Activated T-cell treated with anti-CD3 and anti-CD28 coated beads for 48 hours (primary cell): ENCODE measurements at places on chromosomes 7 and 10.

DNA sequence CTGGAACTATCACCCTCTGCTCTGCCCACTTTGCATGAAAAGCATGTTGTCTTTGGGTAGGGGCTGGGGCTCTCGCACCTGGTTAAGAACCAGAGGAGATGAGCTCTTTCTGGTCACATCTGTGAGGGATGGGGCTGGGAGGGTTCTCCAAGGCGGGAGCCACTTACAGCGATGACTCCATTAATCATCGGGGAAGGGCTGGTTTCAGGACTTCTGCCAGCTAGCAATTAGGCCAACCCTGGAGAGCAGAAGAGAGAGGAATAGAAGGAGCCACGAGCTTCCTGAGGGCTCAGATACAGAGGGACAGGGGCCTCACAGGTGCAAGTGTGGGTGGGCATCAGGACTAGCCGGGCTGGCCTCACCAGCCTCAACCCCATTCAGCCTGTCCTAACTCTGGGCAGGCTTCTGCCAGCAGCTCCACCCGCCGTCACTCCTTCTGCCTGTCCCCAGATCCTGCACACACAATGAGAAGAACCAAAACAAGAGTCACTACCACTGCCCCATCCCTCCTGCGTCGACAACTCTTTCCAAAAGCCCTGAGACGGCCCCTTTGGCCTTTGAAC is 8.4 kb downstream of the AQP1 start:
- DNase-seq: no peak

GRCh38 chr7:22896917-22897316 is 74.3 kb upstream of the TOMM7 start:
- no peak for DNase-seq

GRCh38 chr10:32454148-32454547 is 8.2 kb downstream of the CCDC7 start:
- no peak for DNase-seq

DNA sequence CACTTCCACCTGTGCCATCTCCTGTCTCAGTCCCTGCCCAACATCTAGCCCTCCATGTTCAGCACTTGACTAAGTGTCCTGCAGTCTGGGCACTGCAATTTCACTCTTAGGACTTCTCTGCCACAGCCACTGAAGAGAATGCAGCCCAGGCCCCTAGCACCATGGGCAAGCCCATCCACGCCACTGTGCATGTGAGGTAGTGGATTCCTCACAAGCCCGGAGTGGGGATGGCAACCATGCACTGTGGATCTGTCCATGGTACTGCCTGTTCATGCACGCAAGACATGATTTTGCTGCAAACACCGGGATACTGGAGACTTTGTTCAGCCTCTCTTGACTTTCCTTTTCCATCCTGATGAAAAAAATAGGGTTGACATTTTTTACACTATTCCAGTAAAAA is 12.3 kb downstream of the DDC start:
- no peak for DNase-seq

- DNase-seq: peak; percentile 31
Observed at GRCh38 chr10:21732067-21732772, 198.2 kb downstream of the MLLT10 start.

DNA sequence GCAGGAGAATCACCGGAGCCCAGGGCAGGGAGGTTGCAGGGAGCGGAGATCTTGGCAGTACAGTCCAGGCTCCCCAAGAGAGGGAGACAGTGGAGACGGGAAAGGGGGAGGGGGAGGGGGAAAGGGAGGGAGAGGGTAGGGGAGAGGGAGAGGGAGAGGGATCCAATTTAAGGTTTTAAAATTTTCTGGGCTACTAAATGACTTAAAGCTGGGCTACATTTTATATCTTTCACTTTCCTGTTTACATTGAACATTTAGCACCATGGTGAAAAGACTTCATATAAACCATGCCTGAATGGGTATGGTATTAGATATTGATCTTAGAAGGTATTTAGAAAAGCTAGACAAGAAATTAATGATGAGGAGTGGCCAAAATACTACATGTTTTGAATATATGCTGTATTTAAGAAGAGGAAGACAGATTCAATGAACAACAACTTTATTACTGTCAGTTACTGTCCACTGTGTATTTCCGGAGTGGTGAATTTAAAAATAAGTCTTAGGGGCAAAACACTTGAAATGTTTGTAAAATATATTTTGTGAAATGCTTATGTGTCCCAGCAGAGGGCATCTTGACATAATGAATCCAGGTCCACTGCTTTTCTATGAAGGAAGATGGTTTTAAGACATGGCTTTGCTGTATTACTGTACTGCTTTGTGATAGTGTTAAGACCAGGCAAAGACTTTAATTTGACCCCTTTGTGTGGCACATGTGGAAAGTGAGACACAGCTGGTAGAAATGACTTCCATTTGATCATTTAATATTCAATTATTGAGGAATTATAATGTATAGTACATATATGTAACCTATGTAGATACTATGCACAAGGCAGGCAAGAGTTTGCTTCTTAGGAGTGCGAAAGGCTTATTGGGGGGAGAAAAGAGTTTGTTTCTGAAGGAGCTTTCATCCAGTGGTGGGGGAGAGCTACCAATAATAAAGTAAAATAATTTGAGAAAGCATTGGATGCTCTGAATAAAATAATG is 52.8 kb downstream of the NRF1 start:
- no peak for DNase-seq

GRCh38 chr7:115297656-115298055 is 375.8 kb downstream of the MDFIC start:
- no peak for DNase-seq

GRCh38 chr10:130547368-130547767 is 411.2 kb downstream of the GLRX3 start:
- no peak for DNase-seq

GRCh38 chr10:101415884-101416283 is 61.9 kb downstream of the BTRC start:
- no peak for DNase-seq

- DNase-seq: no peak
Observed at GRCh38 chr7:99061001-99061776, 82.7 kb downstream of the SMURF1 start.

DNA sequence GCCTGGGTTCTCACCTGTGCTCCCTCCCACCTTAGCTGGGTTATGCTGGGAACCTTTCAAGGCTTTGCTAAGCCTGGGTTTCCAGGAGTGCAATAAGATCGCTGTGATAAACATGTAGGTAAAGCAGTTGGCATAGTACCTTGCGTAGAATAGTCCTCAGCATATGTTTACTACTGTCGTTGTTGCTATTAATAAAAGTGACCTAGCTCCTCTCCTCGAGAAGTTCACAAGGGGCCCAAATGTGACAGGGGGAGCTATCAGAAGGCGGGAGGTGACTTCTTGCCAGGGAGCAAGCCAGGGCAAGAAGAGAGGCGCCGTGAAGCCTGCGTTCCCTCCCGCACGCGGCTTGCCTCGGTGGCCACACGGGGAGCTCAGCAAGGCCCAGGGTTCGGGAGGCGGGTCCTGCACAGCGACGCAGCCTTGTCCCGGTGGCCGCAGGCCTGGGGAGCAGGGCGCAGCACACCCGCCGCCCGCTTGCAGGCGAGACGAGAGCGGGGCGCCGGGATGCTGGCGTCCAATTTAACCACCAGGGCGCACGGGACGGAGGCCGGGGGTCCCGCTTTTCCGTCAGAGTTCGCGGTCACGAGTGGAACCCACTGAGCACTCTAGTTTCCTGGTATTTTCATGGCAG is 106.2 kb downstream of the SNX10 start:
- peak; percentile 21 for DNase-seq

GRCh38 chr10:4390219-4390618 is 435.8 kb upstream of the AKR1E2 start:
- DNase-seq: no peak

GRCh38 chr10:131897297-131897899 is 3.4 kb upstream of the PPP2R2D start:
- no peak for DNase-seq

- DNase-seq: no peak
Observed at GRCh38 chr10:121036431-121036830, 185.3 kb downstream of the WDR11 start.

- DNase-seq: no peak
Observed at GRCh38 chr7:48301201-48301600, 129.9 kb downstream of the ABCA13 start.

DNA sequence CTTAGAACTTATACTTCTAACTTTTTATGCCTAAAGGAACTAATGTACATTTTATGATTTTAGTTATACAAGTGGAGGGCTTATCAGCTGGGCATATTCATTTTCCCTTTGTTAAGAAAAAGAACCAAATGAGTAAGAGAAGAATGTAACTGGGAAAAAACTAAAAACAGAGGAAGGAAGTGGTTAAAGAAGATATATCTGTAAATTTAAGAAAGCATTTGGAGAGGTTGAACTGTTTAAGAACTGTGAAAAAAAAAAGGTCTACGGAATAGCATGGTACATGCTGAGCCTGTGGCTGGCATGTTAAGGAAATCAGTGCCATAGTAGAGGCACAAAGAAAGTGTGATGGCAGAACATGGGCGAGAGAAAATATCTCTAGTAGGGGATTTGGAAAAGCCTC is 6.2 kb downstream of the MDFIC start:
- no peak for DNase-seq

- DNase-seq: no peak
Observed at GRCh38 chr10:97914171-97914836, 64.7 kb downstream of the GOLGA7B start.

DNA sequence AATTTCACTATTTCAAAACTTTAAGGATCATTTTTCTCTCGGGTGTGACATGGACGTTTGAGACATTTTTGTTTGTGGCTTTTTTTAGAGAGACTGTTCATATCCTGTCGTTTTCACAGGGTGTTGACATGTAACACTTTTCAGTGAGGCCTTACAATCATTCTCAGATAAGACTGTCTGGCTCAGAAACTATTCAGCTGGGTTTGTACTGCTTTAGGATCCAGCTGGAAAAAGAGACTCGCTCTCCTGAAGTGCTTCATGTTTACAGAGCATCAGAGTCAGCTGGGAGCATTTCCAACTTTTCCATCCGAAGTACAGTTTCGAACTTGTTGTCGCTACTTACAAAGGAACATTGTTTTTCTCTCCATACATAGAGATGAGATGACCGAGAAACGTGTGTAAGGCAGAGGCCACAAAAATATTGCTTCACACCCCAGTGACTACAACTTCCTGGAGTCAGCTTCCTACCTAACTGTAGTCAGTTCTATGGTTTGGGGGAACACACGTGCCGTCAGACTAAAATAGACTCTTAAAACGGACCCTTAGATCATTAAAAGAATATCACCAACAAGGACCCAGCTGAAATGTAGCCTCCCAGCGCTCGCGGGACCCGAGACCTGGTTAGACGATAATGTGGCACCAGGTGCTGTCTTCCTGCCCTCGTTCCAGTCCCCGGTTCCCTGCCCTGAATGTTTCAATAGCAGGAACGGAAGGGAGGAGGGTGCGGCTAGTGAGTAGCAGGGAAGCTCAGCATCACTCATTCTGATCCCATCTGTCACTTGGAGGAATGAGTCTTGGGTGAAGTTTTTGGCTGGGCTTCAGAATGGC is 78.0 kb downstream of the MKI67 start:
- no peak for DNase-seq

DNA sequence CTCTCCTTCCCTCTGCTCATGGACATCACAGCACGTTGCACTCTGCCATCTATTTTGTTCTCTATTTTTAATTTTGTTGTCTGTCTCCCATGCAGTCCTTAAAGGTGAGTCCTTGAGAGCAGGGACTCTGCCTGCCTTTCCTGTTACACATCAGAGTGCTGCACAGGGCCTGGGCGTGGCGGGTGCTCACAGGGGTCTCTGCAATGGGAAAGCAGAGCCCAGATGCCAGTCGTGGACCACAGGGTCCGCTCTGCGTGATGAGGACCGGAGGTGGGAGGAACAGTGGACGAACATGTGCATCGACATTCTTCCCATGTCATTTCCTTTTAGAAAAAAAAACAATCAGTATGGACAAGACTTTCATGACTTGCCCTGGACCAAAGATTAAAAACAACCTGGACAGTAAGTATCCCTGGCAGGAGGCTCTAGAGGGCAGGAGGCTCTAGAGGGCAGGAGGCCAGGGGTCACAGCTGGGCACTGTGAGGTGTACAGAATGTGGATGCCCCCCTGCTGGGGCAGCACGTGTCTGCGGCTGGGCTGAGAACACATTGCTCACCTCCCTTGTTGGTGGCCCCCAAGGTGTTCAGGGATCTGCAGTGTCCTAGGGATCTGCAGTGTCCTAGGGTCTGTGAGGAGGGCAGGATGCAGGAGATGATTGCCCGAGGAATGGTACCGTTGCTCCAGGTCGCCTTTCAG is 29.6 kb upstream of the ZNF488 start:
- no peak for DNase-seq

DNA sequence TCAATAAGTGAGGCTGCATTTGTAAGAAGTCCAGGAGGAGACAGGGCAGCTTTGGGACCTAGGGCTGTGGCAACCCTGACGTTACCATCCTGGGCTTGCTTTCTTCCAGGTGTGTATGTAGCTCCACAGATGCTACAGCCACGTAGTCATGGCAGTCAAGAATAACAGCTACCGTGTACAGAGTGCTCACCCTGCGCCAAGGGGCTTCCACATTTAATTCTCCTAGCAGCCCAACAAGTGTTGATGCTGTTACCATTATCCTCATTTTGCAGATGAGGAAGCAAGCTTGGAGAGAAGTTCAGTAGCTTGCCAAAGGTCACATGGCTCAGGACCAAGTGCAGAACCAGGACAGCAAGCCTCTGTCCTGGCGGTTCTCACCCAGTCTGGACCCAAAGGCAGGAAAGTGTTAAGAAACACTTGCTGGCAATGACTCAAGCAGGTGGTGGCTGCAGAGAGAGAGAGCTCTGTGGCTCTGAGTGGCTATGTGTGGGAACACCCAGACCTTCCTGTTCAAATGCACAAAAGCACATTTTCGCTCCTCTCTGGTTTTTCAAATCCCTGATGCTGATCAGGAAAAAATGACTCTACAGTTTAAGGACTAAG is 89.8 kb downstream of the CREM start:
- DNase-seq: no peak

DNA sequence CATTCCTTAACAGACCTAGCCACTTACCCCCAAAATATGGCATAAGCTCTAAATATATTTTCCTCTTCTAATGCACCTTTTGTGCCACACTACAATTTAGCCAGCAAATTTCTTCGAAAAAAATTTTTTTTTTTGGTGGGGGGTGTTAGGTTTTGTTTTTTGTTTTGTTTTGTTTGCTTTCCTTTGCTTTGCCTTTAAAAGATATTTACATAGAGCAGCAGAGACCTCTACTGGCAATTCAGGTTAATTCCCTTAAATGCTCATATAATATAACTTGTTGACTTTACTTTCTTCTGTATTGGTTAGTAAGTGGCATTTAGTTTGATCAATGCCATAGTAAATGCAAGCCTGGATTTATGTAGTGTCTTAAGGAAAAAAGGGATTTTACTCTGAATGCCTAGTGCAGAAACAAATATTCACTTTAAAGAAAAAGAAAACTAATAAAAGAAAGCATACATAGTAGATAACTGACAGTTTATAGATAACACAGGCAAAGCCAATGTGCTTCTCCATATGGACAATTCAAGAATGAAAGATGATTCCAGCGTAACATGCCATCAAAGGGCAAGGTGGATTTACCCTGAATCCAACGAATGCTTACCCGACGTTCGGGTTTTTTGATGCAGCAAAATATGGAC is 1250.6 kb downstream of the GATA3 start:
- no peak for DNase-seq
